ENCODE measurements at places on chromosomes 5 and 9.

- no peak for DNase-seq
These were observed at the start of gene FBP1 for GRCh38 chr9:94639061-94639998. TSS of gene FBP1 (minus strand) at chr9:94639518. CDS start at chr9:94639310, 208 bp downstream.

- no peak for DNase-seq
These were observed 435.7 kb downstream of the SH3GL2 start for GRCh38 chr9:18014556-18014955.

DNA sequence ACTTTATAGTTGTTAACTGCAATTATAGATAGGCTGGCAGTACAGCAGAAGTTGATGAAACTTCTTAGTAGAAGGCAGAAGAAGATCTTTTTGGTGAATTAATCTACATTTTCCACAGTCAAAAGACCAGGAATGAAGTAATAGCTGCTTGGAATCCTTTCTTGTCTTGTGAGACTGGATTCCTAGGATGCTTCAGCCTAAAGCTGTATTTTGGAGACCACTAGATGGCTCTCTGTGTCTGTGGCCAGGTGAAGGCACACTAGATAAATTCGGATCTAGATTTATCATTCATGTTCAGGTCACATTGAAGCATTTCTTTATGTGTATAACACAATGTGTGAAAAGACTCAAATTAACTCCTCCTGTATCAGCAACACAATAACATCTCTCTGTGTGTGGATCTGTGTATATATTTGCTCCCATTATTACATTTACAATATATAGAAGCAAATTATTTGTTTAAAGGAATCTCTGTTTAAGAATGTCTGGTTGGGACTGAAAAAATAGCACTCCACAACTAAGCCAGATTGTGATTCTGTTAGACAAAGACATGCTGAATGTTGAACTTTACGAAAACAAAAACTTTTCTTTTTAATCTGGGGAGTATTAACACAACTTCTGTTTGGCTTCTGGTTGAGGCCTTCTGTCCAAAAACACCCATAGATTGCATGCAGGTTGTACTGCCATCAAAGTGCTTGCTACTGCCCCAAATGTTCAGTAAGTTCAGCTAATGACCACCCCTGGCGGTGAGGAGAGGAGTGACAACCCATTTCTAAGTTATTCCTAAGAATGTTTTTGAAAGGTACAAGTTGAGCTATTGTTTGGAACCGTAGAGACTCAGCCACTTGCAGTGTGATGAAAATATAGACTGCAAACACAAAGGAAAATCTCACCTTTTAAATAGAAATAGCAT lies 10.6 kb downstream of the GRIN3A start:
- no peak for DNase-seq

DNA sequence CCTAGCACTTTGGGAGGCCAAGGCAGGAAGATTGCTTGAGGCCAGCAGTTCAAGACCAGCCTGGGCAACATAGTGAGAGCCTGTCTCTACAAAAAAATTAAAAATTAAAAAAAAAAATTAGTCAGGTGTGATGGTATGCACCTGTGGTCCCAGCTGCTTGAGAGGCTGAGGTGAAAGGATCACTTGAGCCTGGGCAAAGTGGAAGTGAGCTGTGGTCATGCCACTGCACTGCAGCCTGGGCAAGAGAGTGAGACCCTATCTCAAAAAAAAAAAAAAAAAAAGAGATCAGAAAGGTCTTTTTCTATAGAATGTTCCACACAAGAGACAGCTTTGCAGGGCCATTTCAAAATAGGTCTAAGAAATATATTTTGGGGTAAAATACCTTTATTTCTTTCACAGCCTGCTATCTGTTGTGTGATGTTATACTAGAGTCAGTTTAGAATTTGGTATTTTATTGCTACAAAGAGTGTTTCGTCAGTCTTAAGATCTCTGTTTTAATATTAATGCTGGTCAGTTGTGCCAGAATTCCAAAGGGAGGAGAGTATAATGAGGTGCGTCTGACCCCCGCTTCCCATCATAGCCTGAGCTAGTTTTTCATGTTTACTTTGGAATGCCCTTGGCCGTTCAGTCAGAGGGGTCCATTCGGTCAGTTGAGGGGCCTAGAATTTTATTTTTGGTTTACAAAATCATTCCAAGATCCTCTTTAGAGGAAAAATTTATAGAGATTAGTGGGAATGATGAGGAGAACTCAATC lies 9.4 kb downstream of the LNPEP start:
- DNase-seq: no peak

DNA sequence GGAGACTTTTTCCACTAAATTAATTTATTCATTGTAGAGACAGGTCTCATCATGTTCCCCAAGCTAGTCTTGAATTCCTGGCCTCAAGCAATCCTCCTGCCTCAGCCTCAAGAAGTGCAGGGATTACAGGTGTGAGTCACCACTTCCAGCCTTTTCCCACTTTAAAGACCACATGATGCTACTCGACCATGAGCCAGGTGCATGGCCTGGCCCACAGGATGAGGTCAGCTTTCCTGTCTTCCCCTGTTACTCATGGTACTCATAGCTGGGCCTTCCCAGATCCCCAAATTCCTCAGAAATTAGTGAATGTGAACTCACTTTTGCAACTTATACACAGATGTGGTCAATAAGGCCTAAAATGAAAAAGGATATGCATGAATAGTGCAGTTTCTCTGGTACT lies 395.9 kb downstream of the SEMA5A start:
- no peak for DNase-seq

GRCh38 chr9:15509931-15510788 lies 610 bp downstream of the PSIP1 start:
- peak; percentile 32 for DNase-seq

DNA sequence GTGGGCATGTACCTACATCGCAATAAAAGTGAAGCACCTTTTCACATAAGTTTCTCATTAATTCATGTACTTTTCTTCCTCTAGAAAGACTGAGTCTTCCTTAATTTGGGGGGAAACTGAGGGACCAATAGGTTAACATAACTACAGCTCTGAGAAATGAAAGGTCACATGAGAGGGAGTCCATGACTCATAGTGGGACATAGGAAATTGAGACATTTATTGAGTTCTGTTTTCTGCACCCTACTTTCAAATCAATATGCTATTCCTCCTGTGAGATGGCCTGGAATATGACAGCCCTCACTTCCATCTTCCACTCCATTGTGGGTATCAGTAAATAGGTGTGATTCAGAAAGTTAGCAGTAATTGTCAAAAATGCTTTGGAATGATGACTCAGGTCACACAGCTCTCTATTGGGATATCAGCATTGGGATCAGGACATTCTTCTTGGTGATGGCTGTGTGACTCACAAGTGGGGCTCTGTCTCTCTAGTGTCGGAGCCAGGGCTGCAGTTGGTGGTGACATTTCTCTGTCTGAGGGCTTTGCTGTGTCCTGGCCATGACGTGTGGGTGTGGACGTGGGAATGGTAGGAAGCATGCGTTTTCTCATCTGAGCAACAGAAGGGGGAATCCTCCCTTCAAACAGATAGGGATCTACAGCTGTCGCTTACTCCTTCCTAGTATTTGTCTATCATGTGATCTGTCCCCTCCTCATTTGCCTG lies 125.0 kb downstream of the TRIO start:
- DNase-seq: no peak

DNA sequence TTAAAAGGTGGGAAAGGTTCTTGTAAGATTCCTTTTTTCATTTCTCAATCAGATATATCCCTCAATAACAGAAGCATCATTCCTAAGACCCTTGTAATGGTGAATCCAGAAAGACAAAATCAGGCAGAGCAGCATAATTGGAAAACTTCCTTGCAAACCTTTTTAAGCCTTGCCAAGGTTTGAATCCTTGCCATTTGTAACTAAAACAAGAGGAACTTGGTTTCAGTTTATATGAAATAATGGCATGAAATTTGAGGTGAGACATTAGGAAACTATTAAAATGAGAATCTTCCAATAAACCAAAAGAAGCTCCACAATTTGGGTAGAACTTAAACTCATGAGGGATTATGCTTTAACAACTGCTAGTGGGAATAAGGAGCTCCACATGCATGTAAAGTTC lies 384.7 kb upstream of the SMC2 start:
- DNase-seq: no peak

GRCh38 chr5:179281694-179282093 lies 63.6 kb downstream of the ADAMTS2 start:
- DNase-seq: no peak

- DNase-seq: no peak
These were observed 74.1 kb upstream of the SARDH start for GRCh38 chr9:133812077-133812868.

- no peak for DNase-seq
These were observed 163.6 kb upstream of the TLE4 start for GRCh38 chr9:79408200-79408599.

DNA sequence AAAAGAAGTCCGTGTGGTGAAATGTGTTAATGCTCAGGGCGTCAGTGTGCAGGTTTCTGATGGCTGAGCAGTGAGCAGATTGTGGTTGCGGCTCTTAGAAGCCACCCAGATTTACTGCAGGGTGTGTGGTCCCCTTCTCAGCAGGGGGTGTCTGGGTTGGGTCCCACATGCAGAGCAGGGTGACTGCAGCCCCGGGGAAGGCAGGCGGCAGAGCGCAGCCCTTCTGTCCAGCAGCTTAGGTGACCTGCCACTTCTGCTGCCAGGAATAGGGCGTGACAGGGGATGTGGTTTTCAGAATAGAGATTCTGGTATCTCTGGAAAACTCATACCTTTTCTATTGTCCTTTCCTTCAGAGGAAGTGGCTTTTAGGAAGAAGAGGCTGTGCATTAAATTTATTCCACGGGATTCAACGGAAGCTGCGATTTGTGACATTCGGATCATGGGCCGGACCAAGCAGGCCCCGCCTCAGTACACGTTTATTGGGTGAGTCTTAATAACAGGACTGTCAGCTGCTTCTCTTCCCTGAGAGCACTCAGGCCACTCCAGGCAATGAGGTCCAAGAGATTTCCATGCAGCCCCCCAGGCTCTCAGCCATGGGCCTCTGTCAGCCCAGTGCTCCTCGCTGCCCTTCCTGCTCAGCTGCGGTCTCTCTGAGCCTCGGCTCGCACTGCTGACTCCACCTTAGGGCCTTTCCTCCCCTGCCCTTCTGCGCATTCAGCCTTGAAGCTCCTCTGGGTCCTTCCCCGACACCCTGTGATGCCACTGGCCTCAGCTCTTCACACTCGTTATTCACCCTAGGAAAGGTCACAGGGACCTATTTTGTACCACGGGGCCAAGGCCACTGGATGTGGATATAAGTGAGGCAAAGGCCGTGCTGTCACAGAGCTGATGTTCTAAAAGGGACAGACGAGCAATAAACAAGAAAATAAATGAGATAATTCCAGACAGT lies 65.4 kb downstream of the MVB12B start:
- no peak for DNase-seq

DNA sequence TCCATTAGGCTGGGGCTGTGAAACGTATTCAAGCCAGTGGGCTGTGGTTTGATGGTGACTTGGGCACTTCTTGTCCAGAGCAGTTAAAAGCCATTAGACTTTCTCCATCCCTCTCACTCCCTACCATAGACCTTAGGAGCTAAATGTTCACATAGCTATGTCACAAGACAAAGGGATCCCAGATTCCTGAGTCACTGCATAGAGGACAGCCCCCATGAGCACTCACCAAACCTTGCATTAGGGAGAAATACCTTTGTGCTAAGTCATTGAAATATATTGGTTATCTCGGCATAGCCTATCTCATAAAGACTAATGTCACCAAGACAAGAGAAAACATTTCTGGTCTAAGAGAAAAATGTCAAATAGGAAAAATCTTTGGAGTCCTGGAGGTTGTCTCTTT lies 104.3 kb downstream of the TRPM6 start:
- no peak for DNase-seq

- no peak for DNase-seq
These were observed 56.6 kb downstream of the CHSY3 start for GRCh38 chr5:129960831-129961230.

- no peak for DNase-seq
These were observed 172.2 kb downstream of the FAM170A start for GRCh38 chr5:119801570-119801969.

DNA sequence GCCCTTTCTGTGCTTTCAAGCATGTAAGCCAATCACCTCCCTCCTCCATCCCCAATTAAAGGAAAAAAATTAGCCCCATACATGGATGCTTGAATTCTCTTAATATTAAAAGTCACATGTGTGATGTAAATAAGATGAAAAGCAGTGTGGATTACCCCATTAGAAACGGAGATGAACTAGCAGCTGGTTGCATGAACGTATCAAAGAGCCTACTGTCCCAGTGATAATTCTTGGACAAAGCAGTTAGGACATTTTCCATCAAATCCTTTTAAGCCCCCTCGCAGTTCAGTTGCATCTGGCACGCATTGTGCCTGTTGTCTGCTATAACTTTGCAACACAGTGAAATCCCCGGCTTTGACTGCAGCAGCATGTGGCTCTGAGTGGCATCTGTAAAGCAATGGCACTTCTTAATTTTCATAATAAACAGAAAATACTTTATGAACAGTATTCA lies 285.6 kb downstream of the FBXL7 start:
- DNase-seq: no peak

GRCh38 chr9:962023-962422 lies 14.4 kb upstream of the DMRT3 start:
- DNase-seq: no peak

DNA sequence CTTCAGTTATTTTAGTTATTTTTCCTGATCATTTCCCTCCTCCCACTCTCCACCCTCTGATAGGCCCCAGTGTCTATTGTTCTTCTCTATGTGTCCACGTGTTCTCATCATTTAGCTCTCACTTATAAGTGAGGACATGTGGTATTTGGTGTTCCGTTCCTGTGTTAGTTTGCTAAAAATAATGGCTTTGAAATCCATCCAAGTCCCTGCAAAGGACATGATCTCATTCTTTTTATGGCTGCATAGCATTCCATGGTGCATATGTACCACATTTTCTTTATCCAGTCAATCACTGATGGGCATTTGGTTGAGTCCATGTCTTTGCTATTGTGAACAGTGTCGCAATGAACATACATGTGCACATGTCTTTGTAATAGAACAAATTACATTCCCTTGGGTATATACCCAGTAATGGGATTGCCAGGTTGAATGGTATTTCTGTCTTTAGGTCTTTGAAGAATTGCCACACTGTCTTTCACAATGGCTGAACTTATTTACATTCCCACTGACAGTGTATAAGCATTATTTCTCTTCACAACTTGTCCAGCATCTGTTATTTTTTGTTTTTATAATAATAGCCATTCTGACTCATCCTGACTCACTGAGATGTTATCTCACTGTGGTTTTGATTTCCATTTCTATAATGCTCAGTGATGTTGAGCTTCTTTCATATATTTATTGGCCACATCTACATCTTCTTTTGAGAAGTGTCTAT lies 17.2 kb upstream of the DIRAS2 start:
- no peak for DNase-seq

GRCh38 chr5:36522746-36523065 lies 83.7 kb upstream of the SLC1A3 start:
- DNase-seq: no peak

- no peak for DNase-seq
These were observed 36.7 kb upstream of the ANXA1 start for GRCh38 chr9:73114958-73115357.

- peak; percentile 11 for DNase-seq
These were observed 172.3 kb downstream of the GNA14 start for GRCh38 chr9:77475641-77476473.

- DNase-seq: no peak
These were observed 5.2 kb downstream of the HSPA5 start for GRCh38 chr9:125235804-125236519.

Data from stimulated activated CD4-positive, alpha-beta T cell treated with anti-CD3 and anti-CD28 coated beads, Interleukin-15, amount 100 ng/mL, for 1 hour (primary cell).